Mammary epithelial cell (primary cell): ENCODE measurements at places on chromosomes 7 and 10. TPM values are rescaled to one million over a fixed set of nuclear protein-coding genes. Genes with fewer than 3 reads are reported as not detected.
A peak's percentile ranks its signal among the peaks of the same experiment; 100 is the strongest.

The DPP6 gene
- not detected in 2 replicates for total RNA-seq

DNA sequence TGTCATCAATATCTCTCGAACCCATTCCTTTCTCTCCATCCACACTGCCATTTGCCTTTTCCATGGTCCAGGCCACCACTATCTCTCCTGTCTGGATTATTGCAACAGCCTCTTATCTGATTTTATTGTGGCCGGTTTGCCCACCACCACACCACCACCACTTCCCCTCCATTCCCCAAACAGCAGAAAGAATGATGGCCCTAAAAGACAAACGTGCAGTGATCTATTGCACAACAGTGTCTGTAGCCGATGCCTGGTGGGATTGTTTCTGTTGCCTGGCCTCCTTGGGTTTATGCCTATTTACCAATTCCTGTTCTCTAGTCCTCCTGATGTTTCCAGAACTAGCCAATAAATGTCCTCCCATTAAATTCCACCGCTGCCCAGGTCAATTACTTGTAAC, 10.2 kb upstream of the ST8SIA6 start:
- DNase-seq = no peak

- peak; percentile 11 for DNase-seq
Measured at GRCh38 chr10:68043030-68043429, 32.1 kb downstream of the HERC4 start.

DNA sequence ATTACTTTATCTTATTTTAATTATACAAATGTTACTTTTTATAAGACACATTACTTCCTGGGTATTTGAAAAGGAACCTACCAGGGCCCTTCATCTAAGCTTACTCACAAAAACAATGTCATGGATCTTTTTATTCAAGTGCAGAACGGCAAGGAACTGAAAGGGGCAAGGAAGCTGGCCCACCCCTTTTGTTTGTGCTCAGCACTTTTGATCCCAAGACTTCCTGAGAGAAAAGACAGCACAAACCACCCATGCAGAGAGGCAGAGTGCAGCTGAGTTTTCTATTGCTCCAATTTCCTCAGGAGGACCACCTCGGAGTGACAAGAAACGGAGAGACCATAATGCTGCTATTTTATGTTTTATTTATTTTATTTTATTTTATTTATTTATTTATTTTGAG, 232.0 kb upstream of the NRP1 start:
- DNase-seq = no peak

DNA sequence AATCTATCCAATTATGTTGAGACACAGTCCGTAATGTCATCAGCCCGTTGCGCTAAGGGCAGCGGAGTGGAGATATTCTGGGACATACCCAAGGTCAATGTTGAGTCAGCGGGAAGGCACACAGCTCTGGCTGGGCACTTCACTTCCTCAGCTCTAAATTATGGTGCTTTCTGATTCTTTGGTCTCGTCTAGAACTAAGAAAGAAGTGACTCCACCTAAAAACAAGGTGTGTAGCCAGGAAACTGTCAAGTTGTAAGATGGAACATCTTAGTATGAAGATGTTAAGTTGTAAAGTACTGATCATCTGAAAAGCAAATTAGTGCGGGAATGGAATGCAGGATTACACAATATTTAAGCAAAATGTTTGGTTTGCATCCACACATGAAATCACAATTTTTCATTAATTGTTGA, 43.1 kb downstream of the BAIAP2L1 start:
- DNase-seq = no peak

DNA sequence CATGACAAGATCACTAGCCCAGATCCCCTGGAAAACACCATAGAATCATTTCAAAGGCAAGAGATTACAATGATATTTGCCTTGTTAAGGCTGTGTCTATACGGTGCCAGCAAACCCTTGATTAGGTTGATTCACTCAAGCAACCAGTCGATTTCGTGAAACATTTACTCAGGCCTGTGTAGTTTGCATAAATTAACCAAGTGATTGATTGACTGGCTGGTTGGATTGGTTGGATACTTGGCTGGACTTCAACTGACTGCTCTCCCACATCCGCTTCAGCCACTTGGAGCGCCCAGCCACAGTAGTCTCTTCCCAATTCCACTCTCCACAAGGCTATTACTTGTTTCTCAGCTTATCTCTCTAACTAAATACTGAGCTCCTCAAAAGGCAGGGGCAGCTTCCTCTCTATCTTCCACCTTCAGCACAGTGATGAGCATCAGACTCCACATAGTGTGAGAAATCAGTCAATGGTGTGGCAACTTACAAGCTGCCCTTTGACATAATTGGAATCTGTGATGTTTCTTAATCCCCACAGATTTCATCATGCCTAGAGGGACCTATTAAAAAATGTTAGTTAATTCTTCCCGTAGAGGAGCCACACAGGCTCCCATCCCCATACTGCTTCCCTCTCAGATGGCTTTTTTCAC, 217.4 kb downstream of the GRM8 start:
- no peak for DNase-seq
